Activated CD4-positive, alpha-beta T cell treated with anti-CD3 and anti-CD28 coated beads, Interleukin-2, amount 50 U/mL, for 24 hours (primary cell): ENCODE measurements at places on chromosomes 12 and 14.

DNA sequence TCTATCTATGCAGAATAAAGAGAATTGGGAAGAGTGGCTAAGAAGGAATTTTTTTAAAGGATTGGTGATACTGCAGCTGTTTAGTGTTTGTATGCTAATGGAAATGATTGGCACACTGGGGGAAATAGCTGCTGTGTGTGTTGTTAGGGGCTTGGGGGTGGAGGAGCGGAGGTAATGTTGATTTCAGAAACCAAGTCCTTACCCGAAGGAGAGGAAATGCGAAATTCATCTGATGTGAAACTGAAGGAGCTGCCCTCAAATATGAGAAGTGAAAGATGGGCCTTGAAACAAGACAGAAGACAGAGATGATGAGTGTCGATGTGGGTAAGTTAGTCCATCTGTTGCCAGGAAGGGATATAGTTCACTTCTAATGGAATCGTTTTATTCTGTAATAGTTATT, 21.2 kb upstream of the RNASE12 start:
- DNase-seq: no peak

DNA sequence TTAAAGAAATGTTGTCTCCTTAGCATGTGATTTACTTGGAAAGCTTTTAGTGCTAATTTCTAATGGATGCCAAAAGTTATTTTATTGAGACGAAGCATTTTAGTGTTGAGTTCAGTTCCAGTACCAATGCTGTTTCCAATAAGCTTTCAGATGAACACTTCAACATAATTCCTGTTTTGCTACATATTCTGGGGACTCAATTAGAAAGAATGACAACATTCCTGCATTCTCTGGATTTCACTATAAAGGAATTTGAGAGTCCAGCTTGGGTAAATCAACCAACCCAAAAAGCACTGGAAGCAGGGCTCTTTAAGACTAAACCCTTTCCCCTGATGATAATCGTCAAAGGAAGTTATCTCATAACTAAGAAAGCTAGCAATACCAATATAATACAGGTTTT, 353.0 kb upstream of the TMTC1 start:
- no peak for DNase-seq

GRCh38 chr12:97643924-97644323, 181.3 kb downstream of the RMST start:
- DNase-seq: no peak

- DNase-seq: no peak
Observed at GRCh38 chr12:5377997-5378592, 53.8 kb upstream of the NTF3 start.

DNA sequence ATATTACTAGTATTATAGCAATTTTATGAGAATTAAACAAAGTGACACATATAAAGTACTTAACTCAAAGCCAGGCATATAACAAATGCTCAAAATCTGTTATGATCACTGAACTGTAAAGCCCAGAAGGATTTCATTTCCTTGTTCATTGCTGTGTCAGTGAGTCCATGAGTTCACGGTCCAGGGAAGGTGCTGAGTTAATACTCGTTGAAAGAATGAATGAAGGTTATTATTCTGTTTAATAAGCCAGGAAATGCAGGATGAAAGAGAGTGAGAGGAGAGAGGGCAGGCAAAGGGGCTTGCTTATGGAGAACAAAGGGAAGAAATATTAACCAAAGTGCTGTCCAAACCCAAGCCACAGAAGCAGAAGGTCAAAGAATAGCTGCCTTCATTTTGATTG, 40.2 kb upstream of the NT5DC3 start:
- no peak for DNase-seq

DNA sequence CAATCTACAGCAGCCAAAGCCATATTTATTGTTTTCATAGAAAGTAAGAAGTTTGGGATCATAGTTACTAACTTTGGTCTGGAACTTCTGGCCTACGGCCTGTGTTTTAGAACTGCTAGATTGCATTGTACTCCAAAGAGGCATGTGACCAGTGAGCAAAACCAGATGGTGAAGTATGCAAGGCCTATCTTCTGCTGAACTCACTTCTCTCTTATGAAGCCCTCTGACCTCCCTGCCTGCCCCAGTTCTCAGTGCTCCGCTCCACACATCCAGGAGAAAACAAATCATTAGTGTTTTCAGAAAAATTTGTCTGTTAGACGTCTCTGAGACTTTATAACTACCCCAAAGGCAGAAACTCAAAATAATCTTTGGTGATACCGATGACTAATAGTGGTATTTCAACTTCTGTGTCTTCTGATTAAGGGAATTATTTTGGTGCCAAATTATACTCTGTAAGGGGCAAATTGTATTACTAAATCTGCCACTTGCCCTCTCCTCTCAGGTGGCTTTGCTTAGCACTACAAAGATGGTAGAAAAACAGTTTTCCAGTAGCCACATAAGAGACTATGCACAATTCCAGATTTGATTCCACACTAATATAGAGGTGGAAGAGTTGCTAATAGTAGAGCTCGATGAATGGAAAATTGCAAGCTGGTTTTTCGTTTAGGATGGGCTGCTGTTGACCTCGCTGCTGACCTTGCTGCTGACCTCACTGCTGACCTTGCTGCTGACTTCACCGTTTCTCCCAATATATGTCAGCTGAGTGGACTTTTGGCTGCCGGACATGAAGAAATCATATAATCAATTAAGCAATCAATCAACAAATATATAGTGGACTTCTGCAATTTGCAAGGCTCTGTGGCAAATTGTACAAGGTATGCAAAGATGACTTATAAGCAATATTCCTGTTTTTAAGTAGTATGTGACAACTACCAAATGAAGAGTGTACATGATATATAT, 147.5 kb downstream of the KITLG start:
- no peak for DNase-seq

GRCh38 chr12:90260136-90260535, 551.5 kb upstream of the ATP2B1 start:
- no peak for DNase-seq

- no peak for DNase-seq
Observed at GRCh38 chr12:32115404-32116104, 8.9 kb downstream of the BICD1 start.

- no peak for DNase-seq
Observed at GRCh38 chr14:36086629-36087395, 89.7 kb downstream of the PTCSC3 start.

GRCh38 chr12:56188778-56189098, 545 bp downstream of the SMARCC2 start:
- DNase-seq: no peak

DNA sequence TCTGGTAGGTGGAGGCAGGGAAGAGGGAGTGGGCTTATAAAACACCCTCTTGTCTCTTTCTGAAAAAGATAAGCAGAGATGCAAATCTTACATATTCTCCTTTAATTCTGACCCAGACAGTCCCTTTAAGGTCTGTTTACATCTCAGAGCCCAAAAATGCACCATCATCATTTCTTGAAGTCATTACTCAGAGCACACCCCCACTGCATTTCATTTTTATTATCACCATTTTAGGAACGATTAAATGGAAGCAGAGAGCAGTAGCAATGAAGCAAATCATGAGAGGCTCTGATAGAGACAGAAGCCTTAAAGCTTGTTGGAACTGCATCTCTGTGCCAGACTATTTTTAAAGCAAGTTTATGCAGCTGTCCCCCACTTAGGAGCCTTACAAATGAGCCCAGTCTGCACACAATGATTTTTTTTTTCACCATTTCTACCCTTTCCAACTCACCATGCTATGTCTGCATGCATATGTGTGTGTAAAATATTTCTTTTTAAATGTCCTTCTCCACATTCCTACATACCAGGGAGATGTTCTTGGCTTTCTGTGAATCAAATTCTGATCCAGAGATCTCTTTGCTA, 311.0 kb downstream of the GRIN2B start:
- DNase-seq: no peak

GRCh38 chr14:95516554-95517181, at the start of gene SYNE3:
SYNE3 (minus strand) TSS chr14:95516650; CDS start chr14:95475821, 40,829 bp downstream.
- no peak for DNase-seq

GRCh38 chr12:6201213-6201608, 1.0 kb downstream of the CD9 start:
- DNase-seq: no peak

- no peak for DNase-seq
Observed at GRCh38 chr12:6135071-6135470, 10.6 kb upstream of the VWF start.

GRCh38 chr12:122984612-122985337, 4.3 kb downstream of the ARL6IP4 start:
- DNase-seq: no peak
